ENCODE measurements at places on chromosomes 16 and 17. TPM values are rescaled to one million over a fixed set of nuclear protein-coding genes. Genes with fewer than 3 reads are reported as not detected.

Gene BRICD5
- 4.8 TPM for total RNA-seq

Gene SLC12A3
- total RNA-seq, result not detected

DNA sequence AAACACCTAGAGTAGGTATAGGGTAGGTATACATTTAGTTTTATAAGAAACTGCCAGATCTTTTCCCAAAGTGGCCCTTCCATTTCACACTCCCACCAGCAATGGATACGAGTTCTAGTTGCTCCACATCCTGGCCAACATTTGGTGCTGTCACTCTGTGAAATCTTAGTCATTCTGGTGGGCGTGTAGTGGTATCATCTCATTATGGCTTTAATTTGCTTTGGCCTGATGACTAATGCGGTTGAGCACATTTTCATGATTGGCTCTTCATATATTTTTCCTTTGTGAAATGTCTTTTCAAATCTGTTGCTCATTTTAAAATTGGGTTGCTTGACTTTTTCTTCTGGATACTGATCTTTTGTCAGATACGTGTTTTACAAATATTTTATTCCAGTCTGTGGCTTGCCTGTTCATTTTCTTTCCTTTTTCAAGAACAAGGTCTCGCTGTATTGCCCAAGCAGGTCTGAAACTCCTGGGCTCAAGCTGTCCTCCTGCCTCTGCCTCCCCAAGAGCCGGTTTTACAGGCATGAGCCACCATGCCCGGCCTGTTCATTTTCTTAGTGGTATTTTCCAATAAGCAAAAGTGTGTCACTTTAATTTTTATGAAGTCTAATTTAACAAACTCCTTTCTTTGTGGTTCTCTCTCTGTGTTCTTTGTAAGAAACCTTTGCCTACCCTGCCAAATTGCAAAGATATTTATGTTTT lies 192.4 kb downstream of the SEC14L1 start:
- H3K4me3 ChIP-seq, result no peak overlapping the region
- no peaks in the 10 kb centered on the region for H3K36me3 ChIP-seq
- no peaks in the 10 kb centered on the region for H3K27me3 ChIP-seq
- peaks cover 14% of the 10 kb centered on the region for H3K4me1 ChIP-seq

Gene CRYM
- total RNA-seq, result 3.6 TPM

Gene KRTAP16-1
- not detected for total RNA-seq

GRCh38 chr17:21029036-21029435 lies 13.8 kb downstream of the USP22 start:
- peak overlapping the region; percentile 41 for H3K27ac ChIP-seq
- no peak for DNase-seq
- peaks cover 83% of the 10 kb centered on the region for H3K4me1 ChIP-seq
- no peaks in the 10 kb centered on the region for H3K27me3 ChIP-seq
- no peak overlapping the region for H3K4me3 ChIP-seq

- H3K36me3 ChIP-seq, result no peaks in the 10 kb centered on the region
- H3K4me3 ChIP-seq, result no peak overlapping the region
- no peaks in the 10 kb centered on the region for H3K27me3 ChIP-seq
- DNase-seq, result no peak
- H3K4me1 ChIP-seq, result no peaks in the 10 kb centered on the region
Measured at GRCh38 chr17:57313097-57313835, 56.9 kb downstream of the MSI2 start.

- DNase-seq, result no peak
- no peak overlapping the region for H3K27ac ChIP-seq
- H3K36me3 ChIP-seq, result peaks cover 37% of the 10 kb centered on the region
Measured at GRCh38 chr17:80212109-80212508, 8.0 kb downstream of the SGSH start.

GRCh38 chr17:773467-774312 lies 8.4 kb downstream of the GLOD4 start:
- no peak for DNase-seq
- no peak overlapping the region for H3K27ac ChIP-seq
- H3K27me3 ChIP-seq, result no peaks in the 10 kb centered on the region
- peaks cover 73% of the 10 kb centered on the region for H3K36me3 ChIP-seq

DNA sequence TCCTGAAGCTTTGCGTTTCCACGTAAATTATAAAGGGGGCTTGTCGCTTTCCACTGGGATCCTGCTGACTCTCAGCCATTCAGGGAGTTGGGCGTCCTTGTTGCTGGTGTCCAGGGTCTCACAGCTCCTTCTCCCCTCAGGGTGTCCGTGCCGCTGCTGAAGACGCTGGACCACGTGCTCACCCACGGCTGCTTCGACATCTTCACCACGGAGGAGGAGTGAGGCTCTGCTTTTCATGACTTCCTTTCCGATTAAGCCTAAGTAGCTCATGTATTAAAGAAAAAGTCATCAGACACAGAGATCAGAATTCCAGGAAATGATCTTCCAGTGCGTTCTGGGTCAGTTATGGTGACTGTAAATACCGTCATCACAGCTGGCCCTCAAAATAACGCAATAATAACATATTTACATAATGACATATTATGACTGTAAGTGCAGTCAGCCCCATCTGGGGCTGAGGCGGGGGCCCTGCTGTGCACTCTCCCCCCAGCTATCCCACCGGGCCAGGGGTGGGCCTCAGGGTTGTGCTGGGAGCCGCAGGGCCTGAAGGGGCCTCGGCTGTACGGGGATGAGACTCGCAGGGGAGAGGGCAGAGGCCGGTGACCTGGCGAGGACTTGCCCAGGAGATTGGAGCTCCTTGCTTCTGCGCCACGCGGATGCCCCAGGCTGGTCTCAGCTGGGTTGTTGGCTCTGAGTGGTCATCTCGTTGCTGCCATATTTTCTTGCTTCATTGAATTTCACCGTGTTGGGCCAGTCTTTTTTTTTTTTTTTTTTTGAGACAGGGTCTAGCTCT lies 92.9 kb upstream of the ZNF750 start:
- H3K27me3 ChIP-seq, result no peaks in the 10 kb centered on the region
- H3K27ac ChIP-seq, result peak overlapping the region; percentile 62
- H3K4me1 ChIP-seq, result peaks cover 14% of the 10 kb centered on the region
- peak; percentile 56 for DNase-seq
- no peak overlapping the region for H3K4me3 ChIP-seq

GRCh38 chr17:75182319-75182568 lies 515 bp downstream of the SUMO2 start:
- peaks cover 9% of the 10 kb centered on the region for H3K36me3 ChIP-seq
- peak overlapping the region; percentile 99 for H3K27ac ChIP-seq
- peak overlapping the region; percentile 100 for H3K4me3 ChIP-seq
- no peaks in the 10 kb centered on the region for H3K27me3 ChIP-seq
- peaks cover 22% of the 10 kb centered on the region for H3K4me1 ChIP-seq

Gene CFAP119
- 0.82 TPM for total RNA-seq

GRCh38 chr16:86074651-86075487 lies 175.9 kb downstream of the IRF8 start:
- no peaks in the 10 kb centered on the region for H3K36me3 ChIP-seq
- peak; percentile 60 for DNase-seq
- no peak overlapping the region for H3K4me3 ChIP-seq
- no peaks in the 10 kb centered on the region for H3K27me3 ChIP-seq
- no peak overlapping the region for H3K27ac ChIP-seq
- H3K4me1 ChIP-seq, result peaks cover 23% of the 10 kb centered on the region

GRCh38 chr17:48593840-48594537 lies 410 bp upstream of the HOXB5 start:
- no peaks in the 10 kb centered on the region for H3K36me3 ChIP-seq
- peak; percentile 92 for DNase-seq
- no peaks in the 10 kb centered on the region for H3K4me1 ChIP-seq
- H3K27me3 ChIP-seq, result no peaks in the 10 kb centered on the region

Gene CCT6B
- 4.3 TPM for total RNA-seq

Gene PRAC2
- not detected for total RNA-seq

Gene HSD17B2
- not detected for total RNA-seq

DNA sequence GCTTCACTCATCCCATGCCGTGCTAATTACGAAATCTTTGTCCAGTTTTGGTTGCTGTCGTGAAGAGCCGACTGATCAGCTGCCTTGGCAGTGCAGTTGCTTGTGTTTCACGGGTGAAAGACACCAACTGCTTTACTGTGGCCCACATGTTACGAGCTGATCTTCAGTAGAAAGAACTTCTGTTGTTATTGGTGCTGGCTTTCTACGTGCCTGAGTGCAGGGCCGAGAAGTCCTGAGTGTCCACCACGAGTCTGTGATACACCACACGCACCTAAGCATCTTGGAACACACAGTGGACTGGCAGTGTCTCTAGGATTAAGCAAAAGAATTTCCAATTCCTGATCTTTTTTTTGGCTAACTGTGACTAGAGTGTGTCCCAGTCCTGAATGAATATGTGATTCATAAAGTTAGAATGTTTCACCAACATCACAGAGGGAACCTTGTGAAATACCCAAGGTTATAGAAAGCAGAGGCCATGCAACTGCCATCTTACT lies 70.4 kb upstream of the CLEC18A start:
- H3K27ac ChIP-seq, result no peak overlapping the region
- no peak for DNase-seq
- peaks cover 11% of the 10 kb centered on the region for H3K36me3 ChIP-seq
- no peaks in the 10 kb centered on the region for H3K27me3 ChIP-seq

DNA sequence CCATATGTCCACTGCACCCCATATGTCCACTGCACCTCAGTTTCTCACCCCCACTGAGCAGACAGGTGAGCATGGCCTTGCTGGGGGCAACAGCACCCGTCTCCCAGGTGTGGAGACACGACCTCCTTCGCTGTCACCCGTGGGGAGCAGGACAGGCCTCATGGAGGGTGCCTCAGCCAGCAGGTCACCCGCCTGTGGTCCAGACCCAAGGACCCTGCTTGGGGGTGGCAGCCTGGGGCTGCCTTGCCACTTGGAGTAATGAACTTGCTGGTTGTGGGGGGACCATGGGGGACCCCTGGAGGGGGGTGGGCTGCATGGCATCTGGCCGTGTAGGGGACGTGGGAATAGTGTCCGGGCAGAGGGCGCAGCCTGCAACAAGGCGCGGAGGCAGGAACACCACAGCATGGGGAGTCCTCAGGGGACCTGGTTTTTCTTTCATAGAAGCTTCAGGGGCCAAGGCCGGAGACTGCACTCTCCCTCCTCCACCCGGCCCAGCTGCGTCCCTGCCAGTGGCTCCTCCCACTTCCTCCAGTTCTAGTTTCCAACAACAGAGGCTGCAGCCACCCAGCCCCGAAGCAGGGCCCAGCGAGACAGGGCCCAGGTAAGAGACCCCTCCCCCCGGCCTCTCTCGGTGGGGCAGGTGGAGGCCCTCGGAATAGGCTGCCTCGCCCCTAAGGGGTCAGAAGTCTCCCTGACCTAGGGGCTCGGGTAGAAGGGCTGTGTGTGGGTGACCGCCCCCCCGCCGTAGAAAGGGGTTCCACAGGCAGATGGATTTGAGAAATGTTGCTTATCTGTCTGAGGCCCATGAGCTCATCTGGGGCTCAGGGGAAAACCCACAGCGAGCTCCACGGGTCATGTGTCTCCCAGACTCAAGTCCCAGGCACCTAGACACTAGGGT lies at the start of gene NHLRC4:
Gene NHLRC4 (plus strand): TSS at position 531 of the 898 bp plus-strand sequence. CDS start 1,043 bp downstream, outside the sequence.
- peaks cover 5% of the 10 kb centered on the region for H3K27me3 ChIP-seq
- DNase-seq, result peak; percentile 90
- H3K4me1 ChIP-seq, result peaks cover 53% of the 10 kb centered on the region
- H3K36me3 ChIP-seq, result no peaks in the 10 kb centered on the region

DNA sequence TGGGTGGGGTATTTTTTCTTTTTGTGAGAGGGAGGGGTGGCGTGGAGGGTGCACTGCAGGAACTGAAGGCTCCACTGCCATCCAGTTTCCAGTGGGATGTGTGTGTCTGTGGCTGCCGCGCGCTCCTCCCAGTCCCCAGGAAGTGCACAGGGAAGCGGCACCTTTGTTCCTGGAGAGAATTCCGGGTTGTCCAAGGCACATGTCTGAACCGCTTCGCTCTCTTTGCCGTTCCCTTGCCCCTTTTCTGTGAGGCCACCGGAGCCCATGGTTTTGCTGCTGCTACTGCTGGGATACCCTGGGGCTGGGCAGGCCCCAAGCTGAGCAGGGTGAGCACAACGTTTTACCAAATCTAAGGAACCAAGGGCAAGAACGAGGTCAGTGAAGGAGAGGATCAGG lies 19.5 kb downstream of the ACSF3 start:
- H3K27me3 ChIP-seq, result no peaks in the 10 kb centered on the region
- H3K4me1 ChIP-seq, result no peaks in the 10 kb centered on the region
- H3K27ac ChIP-seq, result no peak overlapping the region
- no peak overlapping the region for H3K4me3 ChIP-seq

Gene KRT14
- total RNA-seq, result not detected

Gene SRL
- total RNA-seq, result 0.71 TPM

- H3K27ac ChIP-seq, result no peak overlapping the region
- no peak overlapping the region for H3K4me3 ChIP-seq
- H3K27me3 ChIP-seq, result peaks cover 14% of the 10 kb centered on the region
- no peak for DNase-seq
- no peaks in the 10 kb centered on the region for H3K4me1 ChIP-seq
- H3K36me3 ChIP-seq, result no peaks in the 10 kb centered on the region
Measured at GRCh38 chr16:10896723-10897122, 19.7 kb downstream of the CIITA start.

GRCh38 chr17:4856937-4857314 lies 23.8 kb downstream of the MINK1 start:
- no peak overlapping the region for H3K27ac ChIP-seq
- no peaks in the 10 kb centered on the region for H3K27me3 ChIP-seq
- H3K4me3 ChIP-seq, result no peak overlapping the region
- no peaks in the 10 kb centered on the region for H3K36me3 ChIP-seq
- DNase-seq, result no peak

- peaks cover 25% of the 10 kb centered on the region for H3K36me3 ChIP-seq
- no peak for DNase-seq
- peak overlapping the region; percentile 88 for H3K27ac ChIP-seq
- peaks cover 49% of the 10 kb centered on the region for H3K4me1 ChIP-seq
- H3K27me3 ChIP-seq, result no peaks in the 10 kb centered on the region
Measured at GRCh38 chr17:78873519-78874340, 29.3 kb downstream of the CEP295NL start.

GRCh38 chr16:88781140-88782077 lies 3.6 kb downstream of the PIEZO1 start:
- H3K4me3 ChIP-seq, result no peak overlapping the region
- peak overlapping the region; percentile 97 for H3K27ac ChIP-seq
- H3K27me3 ChIP-seq, result no peaks in the 10 kb centered on the region
- H3K36me3 ChIP-seq, result no peaks in the 10 kb centered on the region

DNA sequence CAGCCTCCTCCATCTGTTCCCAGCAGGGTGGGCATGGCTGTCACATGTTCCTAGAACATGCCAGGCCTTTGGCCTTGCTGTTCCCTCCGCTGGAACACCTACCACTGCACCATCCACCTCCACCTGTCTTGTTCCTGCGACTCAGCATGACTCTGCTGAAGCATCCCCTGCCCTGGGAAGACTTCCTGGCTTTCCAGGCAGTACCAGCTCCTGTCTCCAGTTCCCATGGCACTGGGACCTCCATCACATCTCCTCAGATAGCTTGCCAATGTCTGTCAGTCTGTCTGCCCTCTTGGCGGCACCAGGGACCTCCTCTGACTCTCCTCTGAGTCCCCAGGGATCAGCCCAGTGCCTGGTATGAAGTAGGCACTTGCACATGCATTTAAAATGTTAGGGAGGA lies 15.7 kb downstream of the PDP2 start:
- no peaks in the 10 kb centered on the region for H3K36me3 ChIP-seq
- no peak overlapping the region for H3K4me3 ChIP-seq
- H3K4me1 ChIP-seq, result peaks cover 34% of the 10 kb centered on the region
- DNase-seq, result no peak
- H3K27ac ChIP-seq, result no peak overlapping the region

Gene TAT
- not detected for total RNA-seq

GRCh38 chr16:4116325-4117249 lies at the start of gene ADCY9:
TSS of gene ADCY9 (minus strand) at chr16:4116442. CDS start at chr16:4115442, 1,000 bp downstream.
- peak; percentile 85 for DNase-seq
- H3K27me3 ChIP-seq, result no peaks in the 10 kb centered on the region
- H3K4me3 ChIP-seq, result peak within 1 kb of the TSS; percentile 65
- no peaks in the 10 kb centered on the region for H3K36me3 ChIP-seq
- peak within 1 kb of the TSS; percentile 88 for H3K27ac ChIP-seq

GRCh38 chr16:85231959-85232358 lies 119.7 kb upstream of the CIBAR2 start:
- no peaks in the 10 kb centered on the region for H3K27me3 ChIP-seq
- H3K36me3 ChIP-seq, result no peaks in the 10 kb centered on the region
- no peak overlapping the region for H3K4me3 ChIP-seq
- peaks cover 74% of the 10 kb centered on the region for H3K4me1 ChIP-seq
- H3K27ac ChIP-seq, result peak overlapping the region; percentile 58
- no peak for DNase-seq

Gene NTN1
- 10.5 TPM for total RNA-seq
